Adrenal gland (tissue), 19 donors: ENCODE measurements at places on chromosomes 4 and X.
A peak's percentile ranks its signal among the peaks of the same experiment; 100 is the strongest.

DNA sequence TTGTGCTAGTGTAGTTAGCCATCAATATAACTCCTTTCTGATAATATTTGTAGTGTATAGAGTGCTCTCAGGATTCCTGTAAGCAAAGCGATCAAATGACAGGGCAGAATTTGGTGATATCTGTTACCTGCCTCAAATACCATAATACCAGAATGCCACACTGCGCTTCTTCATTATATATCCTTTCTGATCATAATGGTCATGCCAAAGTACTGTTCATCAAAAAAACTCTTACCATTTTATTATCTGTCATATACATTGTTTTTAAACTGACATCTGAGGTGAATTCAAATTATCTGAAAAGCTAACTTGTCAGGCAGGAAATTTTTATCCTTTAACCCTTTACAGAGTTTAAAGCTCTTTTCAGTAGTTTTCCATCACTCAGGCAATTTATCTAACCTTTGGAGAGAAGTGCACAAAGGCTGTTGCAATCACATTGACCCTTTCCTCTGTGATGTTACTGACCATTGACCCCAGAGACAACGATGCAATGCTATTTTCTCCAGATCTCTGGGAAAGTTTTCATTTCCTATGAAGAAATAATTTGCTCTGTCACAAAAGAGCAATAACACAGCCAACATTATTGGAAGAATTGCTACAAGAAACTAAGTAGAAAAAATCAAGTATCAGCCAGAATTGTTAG lies 37.4 kb downstream of the UGT2B4 start:
- DNase-seq: no peak

DNA sequence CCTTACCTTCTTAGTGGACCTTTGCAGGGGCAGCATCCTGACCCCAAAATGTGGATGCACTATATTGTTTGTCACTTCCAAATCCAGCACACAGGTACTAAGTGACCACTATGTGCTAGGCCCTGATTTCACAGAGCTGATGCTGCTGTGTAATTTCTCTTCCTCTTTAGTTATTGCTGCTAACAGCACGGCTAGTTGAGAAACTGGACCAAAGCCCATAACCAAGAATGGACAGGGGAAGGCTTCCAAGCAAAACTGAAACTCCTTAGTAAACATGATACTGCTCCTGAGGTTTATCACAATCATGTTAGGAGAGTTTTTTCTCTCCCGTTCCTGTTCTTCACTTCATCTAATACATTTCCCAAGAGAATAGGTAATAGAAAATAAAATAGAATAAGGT lies 172.9 kb upstream of the TTC29 start:
- DNase-seq: no peak

GRCh38 chr4:184475096-184475461 lies 729 bp upstream of the IRF2 start:
- peak; percentile 58 for DNase-seq

- DNase-seq: no peak
Measured at GRCh38 chrX:15151267-15152186, 118.4 kb downstream of the ASB9 start.

- no peak for DNase-seq
Measured at GRCh38 chr4:7237873-7238272, 45.5 kb downstream of the SORCS2 start.

DNA sequence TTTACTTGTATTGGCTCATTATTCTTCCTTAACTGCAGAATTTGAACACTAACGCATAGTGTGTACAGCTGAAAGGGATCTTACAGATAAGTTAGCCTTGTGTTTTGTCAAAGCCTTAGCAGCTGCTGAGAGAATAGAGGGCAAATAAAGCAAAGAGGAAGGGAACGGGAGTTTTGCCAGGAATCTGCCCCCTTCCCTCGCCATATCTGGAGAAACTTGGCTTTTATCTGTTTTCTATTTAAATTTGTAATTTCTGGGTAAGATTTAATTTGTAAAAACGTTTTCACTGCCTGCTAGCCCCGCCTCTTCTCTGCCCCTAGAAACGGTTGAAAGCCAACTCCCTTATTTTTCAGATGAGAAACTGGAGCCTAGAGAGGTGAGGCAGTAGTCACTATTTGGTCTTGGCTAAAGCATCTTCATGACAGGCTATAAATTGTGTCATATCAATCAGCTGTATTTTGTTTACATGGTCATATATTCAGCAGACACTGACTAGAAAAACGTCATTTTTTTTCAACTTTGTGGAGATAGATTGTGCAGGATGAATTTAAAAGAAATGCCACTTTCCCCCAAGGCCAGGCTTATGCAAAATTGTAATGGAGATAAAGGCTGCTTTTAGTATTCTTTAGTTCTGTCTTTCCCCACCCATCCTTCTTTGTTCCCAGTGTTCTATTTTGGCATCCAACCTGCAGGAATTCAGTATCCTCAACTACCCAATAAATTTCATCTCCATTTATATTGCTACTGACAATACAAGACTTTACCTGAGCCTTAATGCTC lies 319.4 kb downstream of the SH2D1A start:
- no peak for DNase-seq

GRCh38 chrX:133444952-133445831 lies 29.9 kb upstream of the GPC4 start:
- DNase-seq: no peak

DNA sequence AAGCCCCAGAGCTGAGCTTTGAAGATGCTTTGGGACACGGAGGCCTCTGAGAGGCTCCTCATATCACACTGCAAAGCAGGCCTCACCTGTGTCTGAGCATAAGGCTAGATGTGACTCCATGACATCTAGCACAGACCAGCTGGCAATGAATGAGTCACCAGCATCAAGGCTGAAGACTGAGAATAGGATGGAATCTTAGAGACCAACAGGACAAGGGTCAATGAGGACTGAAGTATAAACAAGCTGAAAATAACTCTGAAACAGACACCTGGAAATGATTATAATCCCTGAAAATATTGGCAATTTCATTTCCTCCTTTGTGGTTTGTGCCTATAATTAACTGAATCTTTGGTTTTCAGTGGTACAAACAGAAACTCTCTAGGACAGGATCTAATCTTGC lies 87.1 kb upstream of the PRPS1 start:
- DNase-seq: no peak

DNA sequence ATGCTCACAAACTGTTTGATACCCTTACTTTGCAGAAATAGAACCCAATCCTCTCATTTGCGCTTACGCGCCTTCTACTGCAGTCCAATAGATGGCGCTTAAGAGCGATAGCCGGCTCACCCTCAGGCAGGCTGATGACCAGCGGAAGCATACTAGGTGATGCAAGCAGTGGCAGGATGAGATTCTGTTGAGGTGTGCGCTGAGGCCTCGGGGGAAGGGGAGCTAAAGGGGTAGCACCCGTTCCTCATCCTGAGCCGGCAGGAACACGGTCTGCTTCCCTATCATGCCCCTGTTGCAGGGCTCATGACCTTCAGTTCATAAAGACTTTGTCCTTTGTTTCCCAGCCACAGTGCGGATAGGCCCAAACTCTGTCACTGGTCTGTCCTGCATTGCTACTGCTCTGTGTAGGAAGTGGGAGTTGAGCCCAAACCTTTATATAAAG lies 628.9 kb downstream of the TLL1 start:
- DNase-seq: peak; percentile 13

DNA sequence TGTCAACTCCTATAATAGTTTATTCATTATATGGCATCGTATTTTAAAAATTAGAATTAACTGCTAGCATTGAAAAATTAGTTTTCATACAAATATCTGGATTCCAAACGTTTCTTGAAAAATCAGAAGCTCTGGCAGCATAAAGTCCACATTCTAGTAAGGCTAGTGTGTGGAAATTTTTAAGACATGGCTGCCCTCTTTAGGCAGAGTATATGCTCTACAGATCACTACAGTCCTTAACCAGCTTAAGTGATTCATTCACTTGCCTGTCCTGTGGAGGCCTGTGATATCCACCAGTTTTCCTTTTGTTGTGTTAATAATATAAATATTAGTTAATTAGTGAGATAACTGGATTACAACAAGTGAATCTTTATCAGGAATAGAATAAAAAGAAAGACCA lies 287.2 kb downstream of the OPHN1 start:
- no peak for DNase-seq

DNA sequence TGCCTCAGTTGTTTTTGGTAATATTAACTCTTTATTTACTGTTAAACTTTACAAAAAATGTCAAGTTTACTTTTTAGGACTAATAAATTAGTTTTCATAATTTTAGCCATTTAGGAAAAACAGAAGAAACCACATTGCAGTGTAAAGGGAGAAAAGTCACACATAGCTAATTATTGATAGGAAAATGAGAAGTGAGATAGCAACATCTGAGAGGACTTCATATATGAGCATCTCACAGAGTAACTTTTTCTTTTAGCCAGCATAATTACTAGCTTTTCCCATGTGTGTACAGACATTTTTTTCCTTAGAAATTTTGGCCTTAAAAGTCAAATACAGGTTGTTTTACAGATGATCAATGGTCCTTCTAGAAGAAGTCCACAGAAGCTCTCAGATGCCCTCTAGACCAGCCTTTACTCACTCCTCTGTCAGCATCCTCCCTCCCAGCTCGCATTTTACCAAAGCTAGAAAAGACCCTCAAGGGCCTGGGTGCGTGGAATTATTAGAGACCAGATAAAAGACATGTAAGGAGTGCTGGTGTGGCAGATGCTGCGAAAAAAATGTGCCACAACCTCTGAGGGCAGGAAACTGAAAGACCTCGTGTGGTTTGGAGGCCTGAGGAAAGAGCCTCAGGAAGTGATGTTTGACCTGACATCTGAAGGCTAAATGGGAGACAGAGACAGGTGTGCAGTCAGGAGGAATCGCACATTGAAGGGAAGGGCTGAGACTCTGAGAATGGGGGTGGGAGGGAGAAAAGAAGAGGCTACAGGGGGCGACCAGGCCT lies 156.9 kb downstream of the CBR4 start:
- DNase-seq: no peak
